ENCODE measurements at places on chromosomes 11 and 22. TPM values are rescaled to one million over a fixed set of nuclear protein-coding genes. Genes with fewer than 3 reads are reported as not detected.

- no peak for DNase-seq
- H3K27ac ChIP-seq: no peak overlapping the region
- no peaks in the 10 kb centered on the region for H3K4me1 ChIP-seq
- H3K4me3 ChIP-seq: no peak overlapping the region
- no peaks in the 10 kb centered on the region for H3K27me3 ChIP-seq
- H3K36me3 ChIP-seq: peaks cover 14% of the 10 kb centered on the region
Measured at GRCh38 chr11:73734993-73735392, 25.9 kb downstream of the RAB6A start.

DNA sequence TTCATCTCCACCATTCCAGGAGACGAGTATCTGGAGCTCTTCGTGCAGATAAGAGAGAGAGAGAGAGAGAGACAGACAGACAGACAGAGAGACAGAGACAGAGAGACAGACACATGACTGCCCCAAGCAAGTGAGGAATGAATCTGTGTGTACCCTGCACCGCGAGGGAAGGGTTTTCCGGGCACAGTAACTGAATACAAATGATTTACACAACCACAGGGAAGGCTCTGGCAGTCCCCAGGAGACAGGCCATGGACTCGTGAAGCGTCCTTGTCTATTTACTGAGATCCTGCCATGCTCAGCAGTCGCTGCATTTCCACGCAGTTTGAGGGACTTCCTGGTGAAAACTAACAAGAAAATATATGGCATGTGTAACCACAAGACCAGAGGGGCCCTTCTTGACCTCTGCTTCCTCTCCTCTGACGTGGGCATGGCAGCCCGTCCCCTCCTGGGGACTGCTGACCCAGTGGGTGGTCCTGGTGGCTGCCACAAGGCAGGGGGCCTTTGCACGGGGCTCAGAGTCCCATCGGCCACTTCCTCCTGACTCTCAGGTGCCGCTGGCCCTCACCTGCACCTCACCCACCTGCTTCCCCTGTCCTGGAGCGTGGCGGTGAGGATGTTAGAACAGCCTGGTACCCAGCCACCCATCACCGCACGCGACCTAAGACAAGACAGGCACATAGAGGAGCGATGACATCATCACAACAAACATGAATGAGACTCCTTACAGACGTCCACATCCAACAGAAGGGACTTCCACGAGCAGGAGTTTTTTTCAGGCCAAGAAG lies 75.9 kb downstream of the PHF21B start:
- H3K27me3 ChIP-seq: no peaks in the 10 kb centered on the region
- DNase-seq: no peak
- no peaks in the 10 kb centered on the region for H3K4me1 ChIP-seq
- H3K36me3 ChIP-seq: no peaks in the 10 kb centered on the region

GRCh38 chr11:117794772-117795629 lies 2.0 kb downstream of the DSCAML1 start:
- H3K36me3 ChIP-seq: no peaks in the 10 kb centered on the region
- peaks cover 3% of the 10 kb centered on the region for H3K4me1 ChIP-seq

DNA sequence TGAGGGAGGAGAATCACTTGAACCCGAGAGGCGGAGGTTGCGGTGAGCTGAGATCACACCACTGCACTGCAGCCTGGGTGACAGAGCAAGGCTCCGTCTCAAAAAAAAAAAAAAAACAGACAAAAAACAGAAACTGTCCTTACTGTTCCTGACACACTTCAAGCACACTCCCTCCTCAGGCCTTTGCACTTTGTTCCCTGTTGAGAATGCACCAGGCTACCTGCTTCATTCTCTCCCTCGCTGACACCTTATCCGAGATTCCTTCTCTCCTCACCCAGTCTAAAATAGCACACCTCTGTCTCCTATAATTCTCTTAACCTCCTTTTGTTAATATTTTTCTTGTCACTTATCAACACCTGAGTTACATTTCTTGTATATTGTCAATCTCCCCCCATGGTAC lies 32.3 kb upstream of the TECTA start:
- H3K4me3 ChIP-seq: no peak overlapping the region
- H3K27ac ChIP-seq: no peak overlapping the region
- no peaks in the 10 kb centered on the region for H3K27me3 ChIP-seq

GRCh38 chr11:131763193-131763890 lies 392.9 kb downstream of the NTM start:
- H3K36me3 ChIP-seq: no peaks in the 10 kb centered on the region
- H3K27ac ChIP-seq: no peak overlapping the region
- no peak for DNase-seq
- H3K27me3 ChIP-seq: no peaks in the 10 kb centered on the region

GRCh38 chr11:35946766-35947165 lies 2.9 kb downstream of the LDLRAD3 start:
- H3K27ac ChIP-seq: no peak overlapping the region
- H3K4me3 ChIP-seq: no peak overlapping the region
- peaks cover 43% of the 10 kb centered on the region for H3K27me3 ChIP-seq
- DNase-seq: no peak
- peaks cover 7% of the 10 kb centered on the region for H3K4me1 ChIP-seq

DNA sequence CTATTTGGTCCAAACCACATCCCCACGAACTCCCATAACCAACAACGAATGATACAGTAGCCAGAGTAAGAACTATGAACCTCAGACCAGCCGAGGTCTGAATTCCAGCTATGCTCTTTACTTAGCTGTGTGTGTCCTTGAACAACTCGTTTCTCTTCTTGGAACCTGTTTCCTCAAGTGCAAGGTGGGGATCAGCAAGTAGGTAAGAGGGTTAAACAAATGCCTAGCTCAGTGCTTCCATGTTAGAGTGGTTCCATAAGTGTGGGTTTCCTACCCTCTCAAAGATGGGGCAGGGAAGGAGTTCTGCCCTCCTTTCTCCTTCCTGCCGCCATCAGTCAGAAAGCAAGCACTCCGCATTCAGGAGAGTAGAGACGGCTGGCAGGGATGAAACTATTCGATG lies 283.4 kb upstream of the SYN3 start:
- DNase-seq: no peak
- no peak overlapping the region for H3K4me3 ChIP-seq
- H3K4me1 ChIP-seq: no peaks in the 10 kb centered on the region
- H3K36me3 ChIP-seq: no peaks in the 10 kb centered on the region

- DNase-seq: peak; percentile 21
- H3K27ac ChIP-seq: no peak overlapping the region
- no peak overlapping the region for H3K4me3 ChIP-seq
- no peaks in the 10 kb centered on the region for H3K27me3 ChIP-seq
- H3K36me3 ChIP-seq: no peaks in the 10 kb centered on the region
- no peaks in the 10 kb centered on the region for H3K4me1 ChIP-seq
Measured at GRCh38 chr11:12640355-12640754, 33.9 kb upstream of the TEAD1 start.

GRCh38 chr11:74312326-74312725 lies 886 bp upstream of the P4HA3 start:
- H3K27ac ChIP-seq: no peak overlapping the region
- no peak for DNase-seq
- no peak overlapping the region for H3K4me3 ChIP-seq
- peaks cover 3% of the 10 kb centered on the region for H3K4me1 ChIP-seq
- H3K36me3 ChIP-seq: peaks cover under 1% of the 10 kb centered on the region
- peaks cover 40% of the 10 kb centered on the region for H3K27me3 ChIP-seq

- no peak for DNase-seq
- H3K4me3 ChIP-seq: no peak overlapping the region
Measured at GRCh38 chr11:43959321-43959995, 17.0 kb downstream of the C11orf96 start.

DNA sequence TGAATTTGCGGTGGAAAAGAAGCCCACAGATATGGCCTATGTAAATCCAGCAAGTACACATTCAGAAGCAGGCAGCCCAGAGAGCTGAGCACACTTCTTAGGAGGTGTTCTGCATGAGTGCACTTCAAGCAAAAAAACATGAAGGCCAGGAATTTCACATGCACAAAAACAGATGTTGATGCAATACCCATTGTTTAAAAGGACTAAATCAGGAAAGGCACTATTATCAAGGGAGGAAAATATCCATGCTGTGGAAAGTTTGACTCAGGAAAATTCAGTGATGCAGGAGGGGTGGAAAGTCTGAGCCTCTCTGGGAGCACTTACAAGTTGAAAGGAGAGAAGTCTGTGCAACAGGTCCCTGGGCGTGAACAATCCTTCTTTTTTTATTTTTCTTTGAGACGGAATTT lies 15.8 kb upstream of the CARS1 start:
- H3K36me3 ChIP-seq: no peaks in the 10 kb centered on the region
- DNase-seq: no peak
- no peak overlapping the region for H3K27ac ChIP-seq
- no peak overlapping the region for H3K4me3 ChIP-seq
- peaks cover 8% of the 10 kb centered on the region for H3K27me3 ChIP-seq

DNA sequence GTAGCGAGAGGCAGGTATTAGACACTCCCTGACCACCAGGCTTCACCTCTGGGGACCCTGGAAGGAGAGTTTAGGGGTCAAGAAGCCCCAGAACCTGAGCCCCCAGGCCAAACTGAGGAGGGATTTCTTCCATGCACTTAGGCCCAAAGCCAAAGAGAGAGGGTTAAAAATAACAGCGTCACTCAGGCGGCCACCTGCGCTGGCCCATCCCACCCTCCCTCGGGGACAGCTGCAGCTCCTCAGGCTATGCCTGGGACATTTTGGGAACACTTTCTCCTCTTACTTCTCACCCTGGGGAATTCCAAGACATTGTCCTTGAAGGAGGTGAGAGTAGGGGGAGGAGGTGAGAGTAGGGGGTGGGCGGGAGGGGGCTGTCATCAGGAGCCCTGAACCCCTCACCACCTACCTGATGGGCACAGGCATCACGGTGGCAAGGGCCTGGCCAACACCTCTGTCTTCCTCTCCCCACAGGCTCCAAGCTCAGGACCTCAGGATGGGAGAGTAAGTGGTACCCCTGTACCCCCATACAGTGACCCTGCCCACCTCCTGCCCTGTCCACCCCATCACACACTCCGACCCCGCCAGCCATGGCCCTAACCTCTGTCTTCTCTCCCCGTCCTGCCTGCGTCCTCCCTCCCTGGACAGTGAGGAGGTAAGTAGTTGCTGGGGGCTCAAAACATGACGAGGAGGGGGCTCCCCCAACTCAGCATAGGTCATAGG lies 583 bp downstream of the TNNI2 start:
- H3K27me3 ChIP-seq: no peaks in the 10 kb centered on the region
- peak overlapping the region; percentile 37 for H3K27ac ChIP-seq
- peaks cover 19% of the 10 kb centered on the region for H3K4me1 ChIP-seq
- no peak overlapping the region for H3K4me3 ChIP-seq
- H3K36me3 ChIP-seq: no peaks in the 10 kb centered on the region

- no peak overlapping the region for H3K27ac ChIP-seq
- no peak overlapping the region for H3K4me3 ChIP-seq
- H3K36me3 ChIP-seq: peaks cover 2% of the 10 kb centered on the region
- no peaks in the 10 kb centered on the region for H3K27me3 ChIP-seq
- H3K4me1 ChIP-seq: peaks cover 2% of the 10 kb centered on the region
Measured at GRCh38 chr11:121406291-121406690, 45.8 kb upstream of the SORL1 start.

DNA sequence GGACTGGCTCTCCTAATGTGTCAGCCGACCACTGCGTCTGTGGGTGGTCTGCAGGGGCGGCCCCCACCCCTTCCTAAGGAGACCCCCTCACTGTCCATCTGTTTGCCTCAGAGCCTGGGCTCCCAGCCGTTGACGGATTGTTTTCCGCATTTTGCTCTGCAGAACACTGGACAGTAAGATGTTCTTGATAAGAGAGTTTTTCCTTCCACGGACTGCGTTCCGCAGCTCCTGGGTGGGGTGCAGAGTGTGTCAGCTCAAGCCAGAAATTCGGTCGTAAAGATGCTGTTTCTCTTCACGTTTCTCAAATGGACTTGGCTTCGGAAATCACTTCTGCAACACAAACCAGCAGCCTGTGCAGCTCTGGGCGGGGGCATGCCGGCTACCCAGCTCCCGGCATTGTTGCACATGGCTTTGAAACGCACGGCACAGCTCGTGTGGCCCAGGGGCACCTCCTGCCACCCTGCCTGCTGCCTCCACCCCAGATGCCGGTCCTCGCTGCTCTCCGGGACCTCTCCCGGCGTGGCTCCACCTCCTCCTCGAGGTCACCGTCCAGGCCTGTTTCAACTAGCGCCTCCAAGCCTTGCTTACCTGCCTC lies 2.9 kb upstream of the MRGPRG start:
- no peak for DNase-seq
- H3K4me1 ChIP-seq: peaks cover 2% of the 10 kb centered on the region
- H3K27ac ChIP-seq: no peak overlapping the region

DNA sequence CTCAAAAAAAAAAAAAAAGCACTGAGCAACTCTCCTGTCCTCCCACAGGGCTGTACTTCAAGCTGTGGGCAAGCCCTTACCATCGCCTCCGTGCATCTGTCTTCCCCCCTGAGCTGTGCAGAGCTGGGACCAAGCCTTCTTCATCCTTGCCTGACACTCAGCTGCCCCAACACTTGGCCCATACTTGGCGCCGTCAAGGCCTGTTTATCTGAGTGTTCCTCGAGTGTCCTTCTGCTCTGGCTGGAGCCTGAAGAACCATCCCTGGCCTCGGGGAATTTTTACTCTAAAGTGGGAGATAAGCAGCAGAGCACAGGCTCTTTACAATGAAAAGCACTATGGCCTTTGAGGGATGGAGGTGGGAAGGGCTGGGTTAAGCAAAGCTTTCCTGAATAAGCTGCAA lies 1.6 kb upstream of the TIRAP start:
- H3K4me1 ChIP-seq: peaks cover 31% of the 10 kb centered on the region
- no peak for DNase-seq
- H3K4me3 ChIP-seq: peak overlapping the region; percentile 98

GRCh38 chr11:7021318-7021717 lies 1.0 kb downstream of the NLRP14 start:
- peaks cover 3% of the 10 kb centered on the region for H3K4me1 ChIP-seq
- H3K27ac ChIP-seq: no peak overlapping the region
- no peak overlapping the region for H3K4me3 ChIP-seq
- no peak for DNase-seq

DNA sequence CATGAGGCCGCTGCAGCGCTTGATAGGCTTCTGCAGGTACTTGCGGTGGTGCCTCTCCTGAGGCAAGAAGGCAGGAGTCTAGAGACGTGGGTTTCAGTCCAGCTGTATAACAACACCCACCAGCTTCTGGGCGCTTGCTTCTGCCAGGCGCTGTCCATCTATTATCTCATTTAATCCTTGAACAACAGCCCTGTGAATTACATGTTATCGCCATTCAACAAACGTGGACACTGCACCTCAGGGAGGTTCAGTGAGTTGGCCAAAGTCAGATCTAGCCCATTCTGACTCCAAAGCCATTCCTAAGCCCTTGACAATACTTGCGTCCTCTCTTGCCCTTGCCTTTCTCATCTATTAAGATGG lies 436 bp upstream of the FAM181B start:
- no peak for DNase-seq
- H3K4me3 ChIP-seq: peak overlapping the region; percentile 64
- no peak overlapping the region for H3K27ac ChIP-seq
- peaks cover 2% of the 10 kb centered on the region for H3K4me1 ChIP-seq

The RIMBP3C gene
- 0.19 TPM for total RNA-seq

The C11orf86 gene
- total RNA-seq: not detected

The TSSK2 gene
- not detected for total RNA-seq

The P2RX6 gene
- not detected for total RNA-seq

The P2RY2 gene
- total RNA-seq: not detected

The HPX gene
- not detected for total RNA-seq

The PPP2R5B gene
- total RNA-seq: 11.4 TPM

The XRRA1 gene
- 11.4 TPM for total RNA-seq

Data from activated CD4-positive, alpha-beta T cell treated with anti-CD3 and anti-CD28 coated beads, Interleukin-2, amount 10 ng/mL, durations not matched to agents 24 days and 14 days (primary cell).